Hematopoietic multipotent progenitor cell treated with erythropoietin and hydrocortisone succinate and interleukin-3 and kit ligand, for 17 days (in vitro differentiated cells): ENCODE measurements at places on chromosomes 11 and 22.

GRCh38 chr11:12137005-12137690 is 26.8 kb downstream of the MICAL2 start:
- DNase-seq = no peak

DNA sequence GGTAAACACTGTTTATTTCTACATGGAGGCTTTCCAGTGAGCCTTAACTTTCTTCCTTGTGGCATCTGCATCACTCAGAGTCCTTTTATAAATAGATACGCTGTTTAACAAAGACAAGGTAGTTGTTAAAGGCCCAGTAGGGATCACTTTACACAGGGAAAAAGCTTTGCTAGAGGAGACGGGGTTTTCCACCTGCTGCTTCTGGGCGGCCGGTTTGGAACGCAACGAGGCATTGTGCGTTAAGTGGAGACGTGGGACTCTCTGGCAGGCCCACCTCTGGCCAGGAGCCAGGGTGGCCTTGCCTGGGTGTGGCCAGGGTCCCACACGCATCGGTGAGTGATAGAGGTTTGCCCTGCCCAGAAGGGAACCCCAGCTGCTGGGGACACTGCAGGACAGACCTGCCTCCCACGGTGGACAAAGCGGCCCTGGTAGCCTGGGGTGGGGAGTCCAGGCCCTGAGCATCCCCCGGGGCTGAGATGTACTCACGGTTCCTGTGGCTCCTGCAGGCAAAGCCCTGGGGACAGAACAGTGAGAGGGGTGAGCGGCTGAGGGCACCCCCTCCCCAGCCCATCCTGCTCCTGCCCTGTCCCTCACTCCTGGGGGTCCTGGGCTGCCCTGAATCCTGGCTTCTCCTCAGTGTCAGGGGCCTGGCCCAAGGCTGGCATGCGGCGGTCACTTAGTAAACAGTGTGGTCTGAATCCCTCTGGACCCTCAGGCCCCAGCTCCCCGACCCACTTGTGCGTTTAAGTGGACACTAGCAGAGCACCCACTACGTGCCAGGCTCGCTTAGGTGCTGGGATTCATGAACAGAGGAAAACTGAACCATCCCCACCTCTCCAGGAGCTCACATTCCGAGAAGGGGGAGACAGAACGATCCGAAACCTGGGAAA is 4.2 kb downstream of the IL17REL start:
- DNase-seq = no peak

DNA sequence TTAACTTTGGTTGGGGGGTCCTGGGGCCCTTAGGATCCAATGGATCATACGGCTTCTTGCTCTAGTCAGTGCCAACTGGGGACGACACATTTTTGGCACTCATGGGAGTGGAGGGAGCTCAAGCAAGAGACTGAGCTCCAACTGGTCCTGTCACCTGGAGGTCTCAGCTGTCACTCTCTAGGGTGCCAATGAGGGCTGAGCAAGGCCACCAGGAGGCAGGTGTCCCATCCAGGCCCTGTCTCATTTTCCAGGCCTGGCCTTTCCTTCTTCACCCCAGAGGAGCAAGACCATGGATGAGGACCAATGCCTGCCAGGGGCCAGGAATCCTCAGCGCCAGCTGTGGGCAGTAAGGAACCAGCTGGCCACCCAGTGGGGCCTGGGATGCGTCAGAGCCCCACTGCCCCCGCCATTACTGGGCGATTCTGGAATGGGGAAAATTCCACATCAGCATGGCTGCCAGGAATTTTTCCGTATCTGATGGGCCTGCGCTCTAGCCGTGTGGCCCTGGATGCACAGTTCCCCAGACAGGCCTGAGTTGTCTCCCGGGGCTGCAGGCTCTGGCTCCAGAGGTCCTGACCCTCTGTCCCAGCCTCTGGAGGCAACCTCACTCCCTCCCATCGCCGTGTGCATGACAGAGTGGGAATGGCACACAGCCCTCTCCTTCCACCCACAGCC is 669 bp upstream of the GAL3ST1 start:
- DNase-seq = no peak

DNA sequence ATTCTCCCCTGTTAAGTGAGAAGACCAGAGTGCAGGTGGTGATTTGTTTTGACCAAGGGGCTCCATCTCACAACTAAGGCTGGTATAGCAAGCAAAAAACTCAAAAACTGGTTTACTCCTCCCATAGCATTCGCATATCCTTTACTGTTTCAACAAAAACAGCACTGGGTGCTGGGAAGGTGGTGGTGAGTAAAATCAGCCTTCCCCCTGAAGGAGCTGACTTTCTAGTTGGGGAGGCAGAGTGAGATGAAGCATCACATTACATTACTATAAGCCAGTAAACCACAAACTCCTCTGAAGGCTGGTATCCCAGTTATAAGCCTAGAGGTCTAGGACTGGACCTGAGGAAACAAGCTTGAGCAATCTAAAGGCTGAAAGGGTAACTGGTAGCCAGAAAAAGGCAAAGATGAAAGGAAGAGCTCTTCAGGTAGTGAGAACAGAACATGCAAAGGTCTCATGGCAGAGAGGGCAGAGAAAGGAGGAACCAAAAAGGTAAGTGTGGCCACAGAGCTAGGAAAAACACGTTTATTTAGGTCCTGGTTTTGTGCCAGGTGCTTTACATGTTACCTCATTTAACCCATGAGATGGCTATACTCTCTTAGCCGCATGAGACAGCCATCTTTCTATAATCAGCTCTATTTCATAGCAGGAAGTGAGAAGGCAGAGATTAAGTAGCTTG is 22.3 kb downstream of the TMEM123 start:
- DNase-seq = no peak
